ENCODE measurements at places on chromosomes 12 and 14.

DNA sequence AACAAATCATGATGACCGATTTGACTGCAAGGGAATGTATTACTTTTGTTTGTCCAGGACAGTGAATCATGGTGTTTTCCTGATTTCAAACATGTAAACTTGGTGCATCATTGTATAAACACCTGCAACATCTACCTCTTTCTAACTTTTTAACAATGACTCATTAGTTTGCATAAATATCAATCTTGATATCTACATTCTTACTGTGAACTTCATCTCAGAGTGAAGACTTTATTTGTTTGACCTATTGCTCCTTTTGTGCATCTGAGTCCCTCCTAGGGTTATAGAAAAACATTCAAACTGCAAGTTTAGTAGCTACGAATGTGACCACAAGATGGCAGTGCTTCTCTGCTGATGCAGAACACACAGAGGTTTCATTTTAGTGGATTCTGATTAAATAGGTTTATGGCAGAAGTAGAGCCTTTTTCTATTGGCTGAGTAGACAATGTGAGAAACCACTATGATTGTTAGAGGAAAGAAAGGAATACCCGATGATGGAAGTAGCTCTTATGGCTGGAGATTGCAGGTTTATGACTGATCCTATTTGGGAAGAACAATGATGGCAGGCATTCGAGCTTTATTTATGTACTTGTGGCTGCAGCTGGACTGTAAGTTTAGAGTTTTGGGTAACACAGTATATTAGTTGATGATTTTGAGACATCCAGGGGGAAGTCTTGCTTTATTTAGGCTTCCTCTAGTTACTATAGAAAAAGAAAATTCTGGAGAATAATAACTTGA lies 244.2 kb upstream of the OR4E1 start:
- DNase-seq, result no peak

GRCh38 chr12:109153821-109154441 lies 37.5 kb downstream of the ACACB start:
- DNase-seq, result no peak

GRCh38 chr14:32259368-32260013 lies 56.4 kb upstream of the RNU6-8 start:
- no peak for DNase-seq

DNA sequence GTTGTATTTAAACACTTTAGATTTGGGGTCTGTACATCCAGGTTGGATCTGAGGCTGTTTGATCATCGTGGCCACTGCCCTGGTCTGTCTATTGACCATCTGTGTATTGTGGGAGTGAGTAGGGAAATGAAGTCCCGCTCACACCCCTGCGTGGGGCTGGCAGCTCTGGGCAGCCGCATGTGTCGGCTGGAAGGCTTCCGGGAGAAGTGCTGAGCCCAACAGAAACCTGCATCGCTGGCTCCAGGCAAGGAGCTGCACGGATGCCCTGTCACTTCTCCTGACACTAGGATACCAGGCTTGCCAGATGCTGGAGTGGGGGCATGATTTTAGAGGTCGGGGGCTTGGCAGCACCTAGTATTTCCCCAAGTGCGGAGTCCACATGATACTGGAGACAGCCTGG lies 93.6 kb downstream of the PHETA1 start:
- DNase-seq, result no peak

- DNase-seq, result no peak
Measured at GRCh38 chr14:95835121-95835730, 41.4 kb upstream of the TUNAR start.

DNA sequence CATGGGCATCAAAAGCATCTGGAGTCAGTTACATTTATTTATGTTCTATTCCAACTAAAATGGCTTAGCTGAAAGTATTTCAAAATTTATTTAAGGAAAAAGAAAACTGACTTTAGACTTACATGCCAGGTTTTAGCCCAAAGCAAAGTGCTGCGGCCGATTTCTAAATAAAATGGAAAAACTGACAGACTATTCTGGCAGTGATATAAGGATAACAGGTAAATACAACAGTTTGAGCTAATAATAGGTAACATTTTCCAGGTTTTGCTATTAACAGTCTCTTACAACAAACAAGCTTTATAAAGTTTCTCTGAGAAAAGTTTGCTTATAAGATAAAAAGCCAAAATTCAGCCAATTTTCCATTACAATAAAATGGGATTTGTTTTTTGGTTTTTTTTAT lies 937.2 kb upstream of the FLRT2 start:
- DNase-seq, result no peak

- no peak for DNase-seq
Measured at GRCh38 chr14:72500234-72500838, 393.6 kb downstream of the DPF3 start.

- no peak for DNase-seq
Measured at GRCh38 chr12:41905073-41905758, 239.5 kb downstream of the GXYLT1 start.

All from stimulated activated CD8-positive, alpha-beta memory T cell treated with anti-CD3 and anti-CD28 coated beads, Interleukin-7, amount 100 ng/mL, for 24 hours (primary cell).